ENCODE measurements at places on chromosomes 1 and 21. TPM values are rescaled to one million over a fixed set of nuclear protein-coding genes. Genes with fewer than 3 reads are reported as not detected.

MROH9 gene
- total RNA-seq: 0.54 TPM

SH3D21 gene
- total RNA-seq: 8.7 TPM

TOR1AIP2 gene
- 67.3 TPM for total RNA-seq

DNA sequence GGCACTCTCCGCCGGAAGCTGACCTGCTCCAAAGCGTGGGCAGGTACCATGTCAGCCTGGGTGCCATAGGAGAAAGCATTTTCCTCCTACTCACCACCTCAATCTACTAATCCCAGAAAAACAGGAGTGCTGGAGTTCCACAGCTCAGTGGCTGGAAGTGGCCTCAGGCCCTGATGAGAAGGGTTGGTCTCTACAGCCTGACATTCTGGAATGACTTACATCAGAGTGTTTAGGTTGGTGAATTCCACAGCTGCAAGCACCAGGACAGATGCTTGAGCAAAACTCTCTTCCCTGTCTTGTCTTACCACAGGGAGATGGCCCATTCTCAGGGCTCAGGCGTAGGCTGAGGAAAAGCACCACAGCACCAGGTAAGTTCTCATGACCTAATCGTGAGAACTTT lies 5.5 kb downstream of the SEC16B start:
- no peak for ATAC-seq
